Stimulated activated CD8-positive, alpha-beta memory T cell treated with anti-CD3 and anti-CD28 coated beads, Interleukin-15, amount 100 ng/mL, for 48 hours (primary cell): ENCODE measurements at places on chromosomes 5 and 9.

GRCh38 chr5:15695215-15695731 is 195.3 kb downstream of the FBXL7 start:
- DNase-seq = no peak

DNA sequence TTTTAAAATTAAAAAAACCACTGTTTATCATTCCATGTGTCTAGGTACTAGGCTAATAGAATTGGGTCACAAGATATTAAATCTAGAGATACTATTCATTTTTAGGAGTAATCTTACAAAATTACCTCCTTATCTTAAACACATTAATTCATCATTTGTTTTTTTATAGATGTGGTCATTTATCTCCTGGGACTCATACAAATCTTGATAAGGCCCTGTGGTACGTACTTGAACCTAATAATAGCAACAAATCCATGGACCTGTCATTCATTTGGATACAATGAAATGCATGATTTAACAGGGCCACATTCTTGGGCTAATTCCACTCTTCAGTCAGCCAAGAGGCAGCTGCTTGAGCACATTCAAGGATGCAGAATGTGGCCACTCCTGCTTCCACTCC is 66.4 kb upstream of the MARCHF11 start:
- DNase-seq = no peak

DNA sequence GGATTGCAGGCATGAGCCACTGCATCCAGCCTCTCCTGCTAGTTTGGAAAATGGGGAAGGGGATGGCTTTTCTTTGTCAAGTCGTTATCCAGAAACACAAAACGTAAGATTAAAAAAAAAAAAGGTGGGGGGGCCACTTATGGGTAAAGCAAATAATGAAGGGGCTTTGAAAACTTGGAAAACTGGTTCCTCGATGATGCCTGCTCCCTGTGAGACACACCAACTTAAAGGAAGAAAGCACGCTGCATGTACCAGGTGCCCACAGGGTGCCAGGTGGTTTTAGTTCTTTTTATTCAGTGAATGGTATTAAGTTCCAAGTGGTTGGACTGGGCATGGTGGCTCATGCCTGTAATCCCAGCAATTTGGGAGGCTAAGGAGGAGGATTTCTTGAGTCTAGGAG is 170.1 kb downstream of the GOLPH3 start:
- no peak for DNase-seq

DNA sequence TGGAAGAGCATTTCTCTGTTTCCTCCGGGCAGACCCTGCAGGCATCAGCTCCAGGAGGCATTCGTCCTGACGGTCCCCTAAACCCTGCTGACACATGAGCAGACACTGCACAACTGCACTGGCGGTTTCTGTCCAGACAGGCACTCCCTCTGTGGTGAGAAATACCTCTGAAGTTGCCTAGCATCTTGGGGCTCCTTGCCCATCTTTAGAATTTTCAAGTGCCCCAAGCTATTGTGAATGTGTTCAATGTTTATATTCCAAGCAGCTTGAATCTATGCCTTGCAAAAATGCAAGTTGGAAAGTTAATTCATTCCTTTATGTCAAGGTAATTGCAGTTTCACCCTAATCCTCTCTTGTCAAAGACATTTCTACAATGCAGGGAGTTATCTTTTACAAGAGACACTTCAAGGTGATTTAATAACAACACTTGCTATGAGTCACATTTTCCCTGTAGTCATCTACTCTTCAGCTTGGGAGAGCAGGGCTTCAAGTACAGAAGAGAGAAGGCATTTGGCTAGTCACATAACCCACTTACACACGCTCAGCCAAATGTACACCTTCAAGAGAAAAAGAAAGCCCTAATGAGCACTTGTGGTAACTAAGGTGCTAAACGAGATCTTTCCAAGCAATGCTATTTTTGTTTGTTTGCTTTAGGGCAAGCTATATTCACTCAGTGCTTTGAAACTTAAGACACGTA is 302.5 kb downstream of the MLLT3 start:
- no peak for DNase-seq

DNA sequence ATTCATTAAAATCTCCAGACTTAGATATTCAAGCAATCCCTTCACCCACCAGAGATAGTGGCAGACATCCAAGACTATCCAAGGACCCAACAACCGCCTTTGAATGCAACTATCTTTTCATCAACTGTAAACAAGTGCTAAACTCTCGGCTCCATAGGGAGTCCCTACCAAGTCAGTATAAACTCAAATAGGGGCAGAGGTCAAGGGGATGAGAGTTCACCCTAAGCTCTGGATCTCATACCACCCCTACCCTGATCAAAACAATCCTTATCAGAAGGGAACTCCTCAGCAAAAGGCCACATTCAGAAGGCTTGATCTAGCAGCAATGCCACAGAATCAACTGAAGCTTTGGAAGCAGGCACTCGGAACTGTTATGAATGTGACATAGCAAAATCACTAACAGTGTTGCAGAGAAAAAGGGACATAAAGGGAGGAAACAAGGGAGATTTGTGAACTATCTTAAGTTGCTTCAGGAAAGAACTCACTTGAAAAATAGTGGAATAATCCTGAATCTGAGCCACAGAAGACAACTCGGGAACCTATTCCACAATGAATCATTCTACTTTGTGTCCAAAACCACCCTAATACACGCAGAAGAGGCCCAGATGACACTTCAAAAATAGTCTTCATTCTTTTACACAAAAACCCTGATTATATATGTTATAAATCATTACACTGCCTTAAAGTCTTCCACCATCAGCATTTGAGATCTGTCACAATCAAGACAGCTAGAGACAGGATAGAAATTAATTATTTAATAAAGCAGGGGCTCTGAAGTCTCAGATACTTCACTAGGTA is 49.8 kb downstream of the NR6A1 start:
- no peak for DNase-seq

GRCh38 chr5:170599756-170600155 is 95.9 kb downstream of the KCNIP1 start:
- DNase-seq = no peak

DNA sequence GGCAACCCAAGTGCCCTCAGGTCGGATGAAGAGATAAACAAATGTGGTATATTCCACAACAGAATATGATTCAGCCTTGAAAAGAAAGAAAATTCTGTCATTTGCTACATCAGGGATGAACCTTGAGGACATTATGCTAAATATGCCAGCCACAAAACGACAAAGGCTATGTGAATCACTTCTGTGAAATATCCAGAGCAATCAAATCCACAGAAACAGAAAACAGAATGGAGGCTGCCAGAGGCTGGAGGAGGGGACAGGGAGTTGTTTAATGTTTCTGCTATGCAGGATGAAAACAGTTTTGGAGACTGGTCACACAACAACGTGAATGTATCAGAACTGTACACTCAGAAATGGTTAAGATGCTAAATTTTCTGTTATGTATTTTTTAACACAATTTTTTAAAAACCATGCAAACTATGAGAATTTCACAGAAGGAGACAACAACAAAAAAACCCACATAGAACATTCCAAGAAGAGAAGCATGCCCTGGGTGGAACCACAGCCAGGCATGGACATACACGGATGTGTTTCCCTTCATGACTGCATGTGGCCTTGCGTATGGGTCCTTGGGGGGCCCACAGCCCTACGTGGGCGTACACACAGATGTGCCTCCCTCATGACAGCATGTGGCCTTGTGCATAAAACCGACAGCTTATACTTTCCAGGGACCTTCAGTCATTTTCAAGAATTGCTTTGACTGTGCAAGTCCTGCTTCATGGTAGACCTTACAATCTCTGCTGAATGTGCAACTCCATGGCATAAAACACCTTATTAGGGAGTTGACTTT is 146.7 kb downstream of the ROR2 start:
- DNase-seq = no peak
